Kidney capillary endothelial cell (primary cell): ENCODE measurements at places on chromosomes 2 and 18.

- DNase-seq = peak; percentile 53
Observed at GRCh38 chr2:98912221-98912851, 23.7 kb downstream of the CRACDL start.

- no peak for DNase-seq
Observed at GRCh38 chr2:190379249-190379964, 28.7 kb upstream of the MFSD6 start.

GRCh38 chr2:72220170-72220569, 72.5 kb upstream of the CYP26B1 start:
- no peak for DNase-seq

DNA sequence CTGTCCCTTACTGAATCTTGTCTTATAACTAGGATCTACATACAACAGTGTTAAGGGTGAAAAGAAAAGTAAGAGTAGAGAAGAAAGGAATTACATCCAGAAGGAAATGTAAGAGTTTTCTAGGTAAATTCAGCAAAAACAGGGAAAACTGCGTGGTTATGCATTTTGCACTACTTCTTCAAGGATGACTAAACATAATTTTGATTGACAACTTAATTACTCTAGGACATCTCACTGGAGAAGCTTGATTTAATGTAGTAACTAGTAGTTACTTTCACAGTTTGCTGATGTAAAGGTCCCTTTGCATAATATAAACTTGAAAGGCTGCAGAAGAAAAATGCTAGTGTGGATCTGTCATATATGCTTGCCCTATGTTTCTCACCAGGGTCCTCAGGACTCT, 213.4 kb upstream of the CYP26B1 start:
- no peak for DNase-seq
